Spinal cord (tissue), 10 donors: ENCODE measurements at places on chromosomes 11 and 22.

DNA sequence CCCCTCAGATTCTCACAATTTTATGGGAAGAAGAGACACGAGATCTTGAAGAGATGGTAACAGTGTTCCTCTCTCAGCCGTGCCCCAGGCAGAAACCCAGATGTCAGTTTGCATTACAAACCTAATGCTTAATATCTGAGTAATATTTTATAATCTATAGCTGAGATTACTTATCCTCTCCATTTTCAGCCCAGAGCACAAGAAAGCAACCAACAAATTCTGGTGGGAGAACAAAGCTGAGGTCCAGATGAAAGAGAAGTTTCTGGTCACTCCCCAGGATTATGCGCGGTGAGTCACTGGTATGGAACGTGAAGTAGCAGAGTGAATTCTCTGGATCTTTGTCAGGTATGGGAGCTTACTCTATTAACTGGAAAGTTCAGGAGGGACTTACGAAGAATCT, 884 bp downstream of the CENATAC start:
- DNase-seq = no peak

DNA sequence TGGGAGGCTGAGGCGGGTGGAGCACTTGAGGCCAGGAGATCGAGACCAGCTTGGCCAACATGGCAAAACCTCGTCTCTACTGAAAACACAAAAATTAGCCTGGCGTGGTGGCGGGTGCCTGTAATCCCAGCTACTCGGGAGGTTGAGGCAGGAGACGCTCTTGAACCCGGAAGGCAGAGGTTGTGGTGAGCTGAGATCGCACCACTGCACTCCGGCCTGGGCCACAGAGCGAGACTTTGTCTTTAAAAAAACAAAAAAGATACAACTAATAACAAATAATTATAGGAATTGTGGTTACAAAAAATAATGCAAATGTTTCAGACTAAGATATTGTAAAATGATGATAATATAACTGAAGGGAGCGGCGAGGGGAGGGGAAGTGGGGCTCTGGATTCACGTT, 90.3 kb upstream of the RTL6 start:
- DNase-seq = no peak

DNA sequence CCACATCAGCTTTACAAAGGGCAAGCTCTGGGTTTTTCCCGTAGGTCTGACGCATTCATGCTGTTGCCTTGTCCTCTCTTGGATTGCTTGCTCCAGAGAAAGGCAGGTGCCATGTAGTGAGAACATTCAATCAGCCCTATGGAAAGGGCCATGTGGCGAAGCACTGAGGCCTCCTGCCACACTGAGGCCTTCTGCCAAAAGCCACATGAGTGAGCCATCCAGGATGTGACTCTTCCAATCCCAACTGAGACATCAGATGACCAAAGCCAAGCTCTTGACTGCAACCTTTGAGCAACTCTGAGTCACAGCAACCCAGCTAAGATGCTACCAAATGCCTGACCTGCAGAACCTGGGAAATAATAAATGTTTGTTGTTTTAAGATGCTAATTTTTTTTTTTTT, 9.0 kb upstream of the PANX3 start:
- DNase-seq = no peak

- DNase-seq = no peak
Observed at GRCh38 chr11:105937331-105937730, 84.7 kb downstream of the MSANTD4 start.

DNA sequence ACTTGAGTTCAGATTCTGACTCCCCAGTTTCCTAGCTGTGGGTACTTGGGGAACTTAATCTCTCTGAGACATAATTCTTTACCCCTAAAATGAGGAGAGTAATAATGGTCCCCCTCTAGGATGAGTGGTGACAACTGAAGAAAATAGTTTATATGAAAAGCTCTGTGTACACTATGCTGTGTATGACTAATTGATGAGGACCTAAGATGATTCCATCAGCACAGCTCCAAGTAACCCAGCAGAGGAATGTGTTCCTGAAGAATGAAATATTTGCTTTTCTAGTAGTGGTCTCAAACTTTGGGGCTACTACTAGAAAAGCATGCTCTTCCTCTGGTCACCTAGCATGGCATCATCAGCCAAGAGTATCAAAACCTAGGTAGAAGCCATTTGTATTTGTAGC, 217.3 kb upstream of the NARS2 start:
- DNase-seq = no peak

DNA sequence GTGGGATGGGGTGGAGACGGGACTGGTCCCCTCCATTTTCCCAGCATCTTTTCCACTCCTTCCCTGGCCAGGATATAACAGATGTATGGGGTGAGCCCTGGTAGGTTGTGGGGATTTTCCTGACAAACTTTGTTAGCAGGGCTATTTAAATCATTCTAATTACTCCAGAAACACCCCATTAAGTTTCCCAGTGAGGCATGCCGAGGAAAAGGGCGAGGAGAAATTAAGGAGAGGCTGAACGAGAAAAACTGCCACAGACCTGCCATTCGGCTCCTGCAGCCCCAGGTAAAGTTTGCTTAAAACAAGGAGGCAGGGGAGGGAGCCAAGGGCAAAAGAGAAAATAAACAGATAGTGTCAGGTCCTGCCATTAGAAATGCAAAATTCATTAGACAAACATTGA, 428.2 kb downstream of the BUD13 start:
- no peak for DNase-seq

GRCh38 chr11:96322775-96323641, 20.0 kb downstream of the MAML2 start:
- DNase-seq = no peak

DNA sequence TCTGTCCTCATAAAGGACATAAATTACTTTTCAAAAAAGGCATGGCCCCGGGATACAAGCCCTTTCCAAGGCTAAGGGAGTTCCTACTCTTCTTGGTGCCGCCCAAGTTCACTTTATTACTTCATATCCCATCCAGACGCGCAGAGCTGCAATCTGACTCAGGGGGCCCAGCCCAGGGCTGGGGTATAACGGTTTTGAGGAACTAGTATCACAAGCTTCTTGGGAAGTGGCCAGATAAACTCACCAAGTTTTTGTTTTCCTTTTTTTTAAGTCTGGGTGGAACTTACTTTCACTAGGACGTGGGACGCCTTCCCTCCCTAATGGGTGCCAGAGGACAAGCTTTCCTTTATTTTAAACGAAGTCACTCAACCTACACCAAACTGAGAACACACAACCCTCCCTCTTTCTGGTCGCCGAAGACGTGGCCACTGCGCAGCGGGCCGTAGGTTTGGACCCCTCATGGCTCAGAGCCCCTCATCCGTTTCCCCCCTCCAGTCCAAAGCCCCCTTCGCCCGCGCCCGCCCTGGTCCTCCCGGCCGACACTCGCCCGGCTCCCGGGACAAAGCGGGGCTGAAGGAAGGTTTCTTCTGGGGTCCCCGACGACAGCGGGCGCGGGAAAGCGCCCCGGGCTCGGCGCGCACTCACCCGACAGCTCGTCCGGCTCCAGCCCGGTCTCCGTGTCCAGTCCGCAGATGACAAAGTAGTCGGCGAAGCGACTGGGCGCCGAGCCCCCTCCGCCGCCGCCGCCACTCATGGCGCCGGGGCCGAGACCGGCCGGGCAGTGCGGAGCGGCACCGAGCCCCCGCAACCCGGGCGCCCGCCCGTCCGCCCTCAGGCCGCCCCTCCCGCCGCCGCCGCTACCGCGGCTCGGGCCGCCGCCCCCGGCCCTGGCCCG, 587 bp downstream of the DENND5A start:
- DNase-seq = peak; percentile 65

DNA sequence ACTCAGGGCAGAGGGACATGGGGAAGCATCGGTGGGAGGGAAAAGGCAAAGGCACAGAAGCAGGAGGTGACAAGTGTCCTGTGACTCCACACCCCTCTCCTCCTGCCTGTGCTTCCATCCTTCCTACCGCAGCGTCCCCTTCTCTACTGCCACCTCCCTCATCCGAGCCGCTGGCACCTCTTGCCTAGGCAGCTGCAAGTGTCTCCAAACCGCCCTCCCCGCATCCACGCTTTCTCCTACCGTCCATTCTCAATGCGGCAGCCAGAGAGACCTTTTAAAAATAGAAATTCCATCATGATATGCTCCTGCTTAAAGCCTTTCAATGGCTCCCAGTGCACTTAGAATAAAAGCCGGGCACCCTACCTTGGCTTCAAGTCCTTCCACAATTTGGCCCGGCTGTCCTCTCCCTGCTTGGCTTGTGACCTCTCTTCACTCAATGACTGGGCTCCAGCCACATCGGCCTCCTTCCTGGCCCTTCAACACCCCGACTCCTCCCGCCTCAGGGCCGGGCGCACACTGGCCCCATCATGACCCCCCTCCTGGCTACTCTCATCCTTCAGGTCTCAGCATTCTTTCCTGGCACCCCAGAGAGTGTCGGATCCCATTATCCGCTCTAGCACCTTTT, 16.5 kb downstream of the LRRC10B start:
- DNase-seq = no peak

DNA sequence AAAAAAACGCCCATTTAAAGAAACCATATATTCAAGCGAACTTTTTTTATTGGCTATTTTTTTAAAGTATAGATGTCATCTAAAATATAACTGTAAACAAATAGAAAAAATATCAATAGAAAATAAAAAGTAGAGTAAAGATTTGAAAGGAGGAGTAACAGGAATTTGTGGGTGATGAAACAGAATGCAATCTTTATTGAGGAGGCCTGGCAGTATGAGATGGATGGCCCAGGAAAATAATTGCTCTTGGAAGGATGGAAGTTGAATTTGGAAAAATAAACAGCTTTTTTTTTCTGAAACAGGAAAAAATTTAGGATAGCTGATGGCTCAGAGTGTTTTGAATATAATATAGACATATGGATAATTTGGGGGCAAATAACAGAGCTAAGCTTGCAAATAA, 219.0 kb downstream of the CASP12 start:
- no peak for DNase-seq

DNA sequence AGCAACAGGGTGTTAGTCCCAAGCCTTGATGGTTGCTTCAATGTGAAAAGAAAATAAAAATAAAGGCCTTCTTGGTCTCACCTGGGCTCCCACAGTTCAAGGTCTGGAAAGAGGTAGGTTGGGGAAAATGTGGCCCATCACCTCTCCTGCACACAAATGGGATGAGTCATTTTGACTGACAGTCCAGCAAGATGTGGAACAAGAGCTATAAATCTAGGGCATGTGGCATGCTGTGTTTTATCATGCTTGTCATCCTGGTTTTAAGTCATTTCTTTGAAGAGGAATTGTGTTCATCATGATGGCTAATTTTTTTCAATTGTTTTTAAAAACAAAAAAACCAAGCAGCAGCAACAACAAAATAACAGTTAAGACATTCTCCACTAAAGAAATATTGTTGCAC, 503.7 kb downstream of the NTM start:
- no peak for DNase-seq

GRCh38 chr11:68798221-68798813, 43.4 kb downstream of the CPT1A start:
- DNase-seq = no peak

- no peak for DNase-seq
Observed at GRCh38 chr11:61168800-61169199, 7.6 kb upstream of the VPS37C start.

DNA sequence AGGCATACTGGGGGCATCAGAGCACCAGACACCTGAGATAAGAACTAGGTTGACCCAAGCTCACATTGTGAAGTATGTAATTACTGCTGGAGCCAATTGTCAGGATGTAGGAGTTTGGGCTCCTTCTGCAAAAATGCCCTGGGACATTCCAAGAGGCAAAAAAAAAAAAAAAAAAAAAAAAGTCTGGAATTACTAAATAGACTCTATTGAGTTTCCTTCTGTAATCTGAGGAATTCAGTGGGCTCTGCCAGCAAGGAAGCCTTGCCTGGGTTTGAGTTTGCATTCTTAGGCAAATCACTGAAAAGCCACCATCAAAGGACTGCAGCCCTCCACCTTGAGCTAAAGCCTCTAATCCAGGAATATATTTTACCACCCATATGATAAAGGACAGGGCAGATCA, 8.0 kb upstream of the CAVIN3 start:
- no peak for DNase-seq

DNA sequence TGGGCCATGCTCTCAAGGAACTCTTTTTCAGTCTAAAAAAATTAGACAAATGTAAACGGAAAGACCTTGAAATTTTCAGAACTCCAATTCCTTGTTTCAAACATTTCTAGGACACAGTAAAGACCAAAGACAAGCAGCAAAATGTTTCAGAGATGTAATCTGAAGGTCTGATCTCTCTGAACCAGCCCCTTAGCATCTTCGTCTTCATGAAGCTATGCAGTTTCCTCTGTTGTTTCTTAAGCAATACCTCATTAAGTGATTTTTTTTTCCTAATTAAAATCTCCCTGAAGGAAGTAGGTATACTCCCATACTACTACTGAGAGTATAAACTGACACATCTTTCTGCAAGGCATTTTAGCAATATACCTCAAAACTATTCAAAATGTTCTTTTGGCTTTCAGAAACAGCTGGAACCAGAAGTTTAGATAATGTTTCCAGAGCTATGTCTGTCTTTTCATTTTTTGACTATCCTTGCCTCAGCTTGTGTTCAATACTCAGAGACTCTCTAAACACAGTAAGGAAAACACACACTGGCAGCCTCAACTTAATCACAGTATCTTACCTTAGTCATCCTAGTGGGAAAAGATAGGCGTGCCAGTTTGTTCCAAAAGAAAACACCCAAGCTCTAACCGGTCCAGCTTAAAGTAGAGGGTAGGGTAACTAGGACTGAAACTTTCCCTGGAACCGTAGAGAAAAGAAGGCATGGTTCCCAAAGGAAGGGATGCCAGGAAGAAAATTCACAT, 25.1 kb downstream of the SBF2 start:
- no peak for DNase-seq

DNA sequence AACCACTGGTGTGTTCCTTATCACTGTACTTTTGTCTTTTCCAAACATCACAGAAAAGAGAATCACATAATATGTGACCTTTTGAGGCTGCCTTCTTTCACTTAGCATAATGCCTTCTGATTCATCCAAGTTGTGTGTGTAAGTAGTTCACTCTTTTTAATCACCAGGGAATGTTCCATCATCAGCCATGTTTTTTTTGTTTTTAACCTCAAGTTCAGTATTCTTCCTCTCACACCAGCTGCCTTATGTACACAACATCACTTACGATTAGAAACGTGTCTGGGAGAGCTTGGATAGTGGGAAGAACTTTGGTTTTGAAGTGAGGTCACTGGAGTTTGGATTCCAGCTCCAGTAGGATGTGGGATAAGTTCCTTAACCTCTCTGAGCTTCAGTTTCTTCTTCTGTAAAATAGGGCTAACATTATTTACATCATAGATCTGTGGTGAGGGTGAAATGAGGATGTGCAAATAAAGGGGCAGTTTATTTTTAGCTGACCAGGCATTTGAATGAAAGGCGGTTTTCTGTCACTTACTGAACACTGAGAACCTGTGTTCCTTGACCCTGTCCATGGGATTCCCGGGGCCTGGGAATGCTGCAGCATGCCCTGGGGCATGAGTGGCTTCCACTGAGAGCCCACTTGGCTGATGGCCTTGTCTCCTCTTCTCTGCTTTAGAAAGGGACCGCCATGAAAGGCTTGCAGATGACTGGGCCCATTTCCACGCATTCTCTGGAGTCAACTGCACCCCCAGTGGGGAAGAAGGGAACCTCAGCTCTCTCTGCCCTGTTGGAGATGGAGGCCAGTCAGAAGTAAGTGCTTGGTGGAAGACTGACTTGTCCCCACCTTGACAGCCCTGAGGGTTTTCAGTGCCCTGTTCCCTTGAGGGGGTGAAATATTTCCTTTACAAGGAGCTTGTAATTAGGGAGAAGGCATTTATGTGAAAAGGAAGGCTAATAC, 92.6 kb downstream of the DEPDC5 start:
- DNase-seq = no peak
